Stimulated activated CD4-positive, alpha-beta T cell treated with anti-CD3 and anti-CD28 coated beads, Interleukin-1b, Interleukin-23, amount 100 ng/mL, for 1 hour (primary cell): ENCODE measurements at places on chromosomes 3 and 15.

GRCh38 chr15:40102897-40103858 is 5.5 kb downstream of the BMF start:
- no peak for DNase-seq

- DNase-seq = peak; percentile 24
Observed at GRCh38 chr15:92521624-92522008, 127.9 kb downstream of the ST8SIA2 start.

- no peak for DNase-seq
Observed at GRCh38 chr3:180548050-180548449, 53.9 kb upstream of the TTC14 start.

- DNase-seq = no peak
Observed at GRCh38 chr15:86197770-86198169, 118.1 kb downstream of the AGBL1 start.

DNA sequence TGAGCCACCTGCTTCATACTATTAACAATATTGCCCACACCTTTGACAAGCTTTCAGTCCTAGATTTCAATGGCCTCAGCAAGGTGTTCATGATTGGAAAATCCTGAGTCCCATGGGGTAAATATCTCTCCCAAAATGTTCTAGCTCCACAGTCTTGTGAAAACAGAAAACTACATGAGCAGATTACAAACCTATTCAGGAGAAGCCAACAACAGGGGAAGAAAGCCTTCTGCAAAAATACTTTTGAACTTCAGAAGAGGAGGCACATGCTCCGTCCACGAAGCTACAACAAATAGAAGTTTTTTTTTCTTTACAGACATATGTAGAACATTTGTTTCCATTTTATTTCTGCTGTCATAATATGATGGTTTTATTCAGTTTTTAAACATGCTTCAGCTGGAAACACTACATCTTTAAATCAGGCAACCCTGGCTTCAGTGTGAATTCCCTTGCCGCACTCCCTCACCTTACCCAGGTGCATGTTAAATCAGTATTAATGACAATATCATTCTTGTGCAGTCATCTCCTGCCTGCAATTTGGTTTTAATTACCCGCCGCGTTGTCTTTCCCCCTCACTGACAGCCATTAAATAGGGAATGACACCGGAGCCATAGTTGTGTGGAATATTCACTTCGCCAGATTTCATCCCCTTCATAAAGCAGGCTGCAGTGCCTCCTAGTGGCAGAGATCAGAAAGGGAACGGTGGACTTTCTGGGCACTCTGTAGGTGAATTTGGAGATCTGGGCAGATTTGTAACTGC is 725.5 kb upstream of the ARRDC4 start:
- no peak for DNase-seq

GRCh38 chr15:51909584-51909983 is 62.0 kb downstream of the LEO1 start:
- no peak for DNase-seq

DNA sequence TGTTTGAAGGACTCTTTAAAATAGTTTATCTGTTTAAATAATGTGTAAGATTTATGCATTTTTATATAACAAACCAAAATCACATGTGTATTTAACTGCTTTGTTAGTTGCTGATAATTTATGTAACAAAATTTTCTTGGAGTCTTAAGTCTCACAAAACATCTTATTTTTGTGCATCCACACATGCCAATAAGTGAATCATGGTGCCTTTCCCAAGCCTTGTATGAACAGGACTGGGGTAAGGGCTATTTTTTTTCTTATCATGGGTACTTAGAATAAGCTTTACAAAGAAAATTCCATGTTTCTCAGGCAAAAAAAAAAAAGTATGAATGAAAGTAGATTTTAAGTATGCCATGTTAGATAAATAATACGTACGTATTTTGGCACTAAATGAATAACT is 132.9 kb upstream of the LRRFIP2 start:
- DNase-seq = no peak

- no peak for DNase-seq
Observed at GRCh38 chr3:50146316-50146901, 8.7 kb upstream of the SEMA3F start.

GRCh38 chr15:77305953-77306352 is 114.0 kb downstream of the PEAK1 start:
- DNase-seq = no peak

DNA sequence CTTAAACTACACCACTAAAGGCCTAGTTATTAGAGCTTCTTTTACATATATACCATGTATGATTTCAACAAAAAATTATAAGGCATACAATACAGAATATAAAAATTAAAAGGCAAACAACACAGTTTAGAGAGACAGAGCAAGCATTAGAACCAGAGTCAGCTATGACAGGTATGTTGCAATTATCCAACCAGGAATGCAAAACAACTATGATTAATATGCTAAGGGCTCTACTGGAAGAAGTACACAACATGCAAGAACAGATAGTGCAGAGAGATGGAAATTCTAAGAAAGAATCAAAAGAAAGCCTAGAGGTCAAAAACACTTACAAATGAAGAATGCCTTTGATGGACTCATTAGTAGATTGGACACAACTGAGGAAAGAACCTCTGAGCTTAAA is 39.6 kb downstream of the CCDC54 start:
- DNase-seq = no peak

GRCh38 chr15:38187630-38188313 is 64.9 kb upstream of the SPRED1 start:
- DNase-seq = no peak

DNA sequence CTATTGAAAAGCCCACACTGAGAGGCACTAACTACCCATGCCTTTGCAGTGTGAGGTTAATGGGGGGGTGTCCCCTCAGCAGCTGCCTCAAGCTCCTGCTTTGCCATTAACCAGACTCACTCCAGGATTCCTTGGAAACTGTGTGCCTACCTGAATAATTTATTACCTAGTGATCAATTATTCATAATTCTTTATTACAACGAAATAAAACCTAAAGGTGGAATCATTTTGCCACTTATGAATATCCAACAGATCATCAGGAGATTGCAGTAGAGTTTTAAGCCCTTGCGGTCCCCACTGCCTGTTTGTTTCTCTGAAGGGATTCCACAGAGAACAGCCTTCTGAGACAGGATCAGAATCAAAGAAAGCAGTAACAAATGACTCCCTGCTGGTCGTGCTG is 23.3 kb downstream of the NEK11 start:
- no peak for DNase-seq

- DNase-seq = no peak
Observed at GRCh38 chr3:192422997-192423342, 304.4 kb downstream of the FGF12 start.

- DNase-seq = no peak
Observed at GRCh38 chr15:92385096-92385495, 8.6 kb upstream of the ST8SIA2 start.
